ENCODE measurements at places on chromosomes 12 and 14. TPM values are rescaled to one million over a fixed set of nuclear protein-coding genes. Genes with fewer than 3 reads are reported as not detected.

DNA sequence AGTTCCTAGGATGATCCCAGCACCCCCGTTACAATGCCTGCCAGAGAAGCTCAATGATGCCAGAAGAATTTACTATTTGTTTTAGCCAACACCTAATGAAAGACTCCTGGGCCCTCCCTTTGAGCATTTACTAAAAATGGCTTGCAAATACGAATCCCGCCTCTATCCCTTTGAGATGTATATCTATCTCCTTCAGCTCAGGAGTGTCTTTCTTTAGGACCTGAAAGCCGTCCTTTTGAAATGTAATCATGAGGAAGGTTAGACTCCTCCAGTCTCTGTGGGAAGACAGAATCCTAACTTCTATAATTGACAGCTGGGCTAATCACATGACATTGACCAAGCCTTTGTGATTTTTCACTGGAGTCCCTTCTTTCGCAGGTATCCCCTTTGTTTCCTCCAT, 19.2 kb upstream of the DYNC1H1 start:
- no peak for DNase-seq

GRCh38 chr12:70652451-70652850, 15.2 kb upstream of the PTPRB start:
- no peak for DNase-seq

GRCh38 chr12:122834921-122835749, at the start of gene HIP1R:
TSS of gene HIP1R (plus strand) at chr12:122835457. CDS start at chr12:122835551, 94 bp downstream.
- DNase-seq = no peak

- no peak for DNase-seq
Observed at GRCh38 chr12:61414470-61414869, 845.7 kb upstream of the USP15 start.

- DNase-seq = no peak
Observed at GRCh38 chr14:101088714-101089113, 185.2 kb upstream of the RTL1 start.

Gene ZNF641
- total RNA-seq = 24.8 TPM

Gene PLA2G1B
- not detected for total RNA-seq

Gene KERA
- total RNA-seq = 0.18 TPM

All from sciatic nerve (tissue), 2 donors.